ENCODE measurements at places on chromosomes 5 and 9.
A peak's percentile ranks its signal among the peaks of the same experiment; 100 is the strongest.

GRCh38 chr5:96374653-96375052, 58.4 kb downstream of the PCSK1 start:
- DNase-seq, result no peak

DNA sequence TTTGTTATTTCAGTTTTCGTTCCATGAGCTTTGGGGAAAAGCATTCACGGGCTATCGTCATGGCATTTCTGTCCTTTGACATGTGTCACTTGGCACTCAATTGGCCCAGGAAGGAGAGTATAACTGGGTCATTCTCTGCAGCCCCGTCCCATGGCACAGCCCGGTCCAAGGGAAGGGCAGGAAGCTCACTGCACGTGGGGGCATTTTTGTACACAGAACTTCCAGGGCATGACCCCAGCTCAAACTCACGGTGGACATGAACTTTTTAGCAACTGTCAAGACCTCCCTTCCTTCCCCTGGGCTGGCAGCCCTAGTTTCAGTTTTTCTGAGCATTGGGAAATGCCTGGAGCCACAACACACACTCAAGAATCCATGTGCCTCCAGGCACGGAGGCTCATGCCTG, 161.6 kb upstream of the PANK3 start:
- DNase-seq, result no peak

DNA sequence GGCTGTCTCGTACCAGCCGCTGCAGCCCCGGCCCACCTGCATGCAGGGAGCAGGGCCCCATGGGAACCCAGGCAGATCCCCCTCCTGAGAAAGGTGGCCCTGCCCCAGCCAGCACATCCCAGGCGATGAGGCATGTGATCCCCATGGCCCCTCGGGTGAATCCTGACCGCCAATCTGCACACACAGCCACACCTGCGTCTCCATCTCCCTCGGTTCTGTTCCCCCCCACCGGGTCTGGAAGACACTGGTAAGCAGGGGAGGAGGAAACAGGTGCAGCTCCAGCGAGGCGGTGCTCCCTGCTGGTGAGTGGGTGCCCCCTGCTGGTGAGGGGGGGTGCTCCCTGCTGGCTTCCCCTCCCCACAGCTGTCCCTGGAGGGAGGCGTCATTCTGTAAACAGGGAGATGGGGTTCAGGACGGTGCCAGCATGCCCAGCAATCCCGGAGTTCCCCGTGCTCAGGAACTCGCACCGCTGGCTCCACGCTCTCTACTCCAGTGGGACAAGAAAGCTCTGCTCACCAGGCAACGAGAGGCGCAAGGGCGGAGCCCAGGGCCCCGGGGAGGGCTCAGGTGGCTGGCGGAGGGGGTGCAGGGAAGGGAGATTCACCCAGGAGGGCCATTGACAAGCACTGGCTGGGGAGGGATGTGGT, 28.4 kb upstream of the SLC12A7 start:
- DNase-seq, result peak; percentile 67

DNA sequence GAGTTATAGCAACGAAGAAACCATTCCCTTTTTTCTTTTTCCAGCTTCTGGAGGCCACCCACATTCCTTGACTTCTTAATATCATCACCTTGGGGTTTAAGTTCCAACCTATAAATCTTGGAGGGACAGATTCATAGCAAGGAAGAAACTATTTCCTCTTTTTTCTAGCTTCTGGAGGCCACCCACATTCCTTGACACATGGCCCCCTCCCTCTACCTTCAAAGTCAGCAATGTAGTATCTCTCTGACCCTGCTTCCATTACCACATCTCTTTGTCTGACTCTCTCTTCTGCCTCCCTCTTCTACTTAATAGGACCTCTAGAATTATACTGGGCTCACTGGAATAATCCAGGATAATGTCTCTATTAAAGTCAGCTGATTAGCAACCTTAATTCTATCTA, 34.7 kb upstream of the SHISAL2B start:
- DNase-seq, result no peak

DNA sequence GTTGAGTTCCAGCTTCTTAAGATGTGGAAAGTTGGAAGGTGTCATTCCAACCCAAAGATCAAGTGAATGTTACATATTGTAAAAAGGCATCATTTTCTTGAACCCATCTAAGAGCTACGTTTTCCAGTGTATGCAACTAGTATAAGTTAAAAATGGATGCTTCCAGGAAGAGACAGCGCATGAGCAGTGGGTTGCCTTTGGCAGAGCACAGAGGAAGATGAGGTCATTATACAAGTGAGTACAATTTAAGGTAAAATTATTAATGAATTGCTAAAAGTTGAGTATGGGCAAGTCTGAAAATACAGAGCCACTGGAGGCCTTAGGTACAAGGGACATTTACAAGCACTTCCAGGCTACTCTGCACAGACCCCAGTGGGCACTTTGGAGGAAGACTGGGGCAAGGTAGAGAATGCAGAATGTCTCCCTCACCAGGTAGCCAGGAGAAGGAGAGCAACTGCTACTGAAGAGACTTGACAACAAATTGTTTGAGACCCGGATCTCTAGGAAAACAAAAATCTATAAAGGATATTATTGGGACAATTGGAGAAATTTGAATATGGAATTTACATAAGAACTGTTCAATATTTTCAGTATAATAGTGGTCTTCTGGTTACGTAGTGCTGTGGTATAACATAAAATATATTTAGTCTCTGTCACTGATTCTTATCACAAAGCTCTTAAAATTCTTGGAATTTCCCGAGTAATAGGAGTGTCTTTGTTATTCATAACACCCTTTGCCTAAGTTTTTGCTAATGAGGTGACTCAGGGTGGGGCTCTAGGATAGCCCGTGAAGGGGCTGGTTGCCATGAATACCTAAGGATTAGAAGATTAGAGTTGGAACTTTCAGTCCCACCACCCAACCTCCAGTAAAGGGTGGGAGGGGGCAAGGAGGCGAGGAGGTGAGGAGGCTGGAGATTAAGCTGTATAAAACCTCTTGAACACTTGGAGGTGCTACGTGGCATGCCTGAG, 129.9 kb upstream of the FER start:
- no peak for DNase-seq
